ENCODE measurements at places on chromosomes 3 and 15.

DNA sequence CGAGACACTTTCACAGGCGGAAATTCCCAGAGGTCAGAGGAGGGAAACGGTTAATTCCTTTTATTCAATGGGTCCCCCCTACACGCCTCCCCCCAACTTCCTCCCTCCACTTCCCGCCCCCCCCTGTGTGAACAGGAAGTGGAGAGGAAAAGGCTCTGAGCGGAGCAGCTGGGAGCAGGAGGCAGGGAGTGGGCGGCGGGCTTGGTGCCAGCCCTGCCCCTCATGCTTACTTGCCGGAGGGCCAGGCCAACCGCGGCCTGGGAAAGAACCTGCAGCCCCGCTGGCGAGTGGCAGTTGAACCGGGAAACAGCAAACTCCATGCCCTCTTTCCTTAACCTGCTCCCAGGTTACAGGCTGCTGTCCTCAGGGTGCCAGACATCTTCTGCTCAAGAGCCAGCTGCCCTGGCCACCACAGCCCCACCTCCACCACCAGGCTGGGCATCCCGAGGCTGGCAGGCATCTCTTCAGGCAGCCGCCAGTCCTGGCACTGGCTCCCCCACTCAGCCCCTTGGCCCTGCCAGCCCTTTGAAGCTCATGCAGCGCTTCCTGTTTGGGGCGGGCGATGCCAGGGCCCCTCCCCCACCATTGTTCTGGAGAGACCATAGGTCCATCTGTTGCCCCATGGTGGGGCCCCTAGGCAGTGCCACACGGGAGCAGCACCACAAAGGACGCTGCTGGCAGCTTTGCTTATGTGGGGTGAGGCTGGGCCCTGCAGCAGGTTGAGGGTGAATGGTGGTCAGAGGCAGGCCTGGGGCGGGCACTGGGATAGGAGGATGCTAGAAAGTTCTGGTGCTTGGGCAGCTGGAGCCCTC, 12.9 kb downstream of the VPS18 start:
- peak; percentile 29 for DNase-seq

DNA sequence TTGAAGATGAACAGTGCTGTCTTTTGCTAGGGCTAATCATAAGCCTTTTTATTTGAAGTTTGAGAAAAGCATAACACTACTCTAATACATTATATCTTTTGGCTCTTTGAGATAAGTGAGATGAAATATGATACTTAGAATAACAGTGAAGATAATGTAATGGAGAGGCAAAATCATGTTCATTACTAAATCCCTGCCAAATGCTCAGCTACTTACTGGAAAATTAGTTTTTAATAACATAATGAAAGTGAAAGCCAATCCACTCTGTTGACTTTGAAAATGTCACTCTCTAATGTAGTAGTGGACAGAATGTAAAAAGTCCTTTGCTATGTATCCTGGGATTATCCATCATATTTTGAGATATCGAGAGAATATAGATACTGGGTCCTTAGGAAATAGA, 35.9 kb upstream of the MYH15 start:
- no peak for DNase-seq

GRCh38 chr15:37031198-37031597, 69.2 kb downstream of the MEIS2 start:
- DNase-seq = peak; percentile 56

GRCh38 chr15:73959012-73959581, 32.8 kb downstream of the LOXL1 start:
- peak; percentile 88 for DNase-seq

GRCh38 chr3:188046561-188047211, 107.3 kb upstream of the LPP start:
- peak; percentile 74 for DNase-seq

DNA sequence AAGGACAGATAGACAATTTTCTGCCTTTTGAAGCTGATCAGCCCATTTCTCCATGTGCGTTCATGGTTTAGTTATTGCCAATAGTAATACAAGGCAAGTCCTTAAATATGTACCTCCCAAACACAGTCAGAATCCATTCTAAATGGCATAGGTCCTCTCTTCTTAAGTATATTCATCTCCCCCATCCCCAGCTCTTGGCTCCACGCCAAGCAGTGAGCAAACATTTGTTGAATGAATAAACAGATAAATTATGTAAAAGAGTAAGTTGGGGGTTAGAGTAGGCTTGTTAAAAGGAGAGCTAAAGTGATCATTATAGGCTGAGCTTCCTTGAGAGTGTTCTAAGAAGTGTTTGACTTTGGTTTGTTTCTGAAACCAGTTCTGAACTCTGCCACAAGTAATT, 241.3 kb downstream of the ITPR1 start:
- DNase-seq = peak; percentile 77

DNA sequence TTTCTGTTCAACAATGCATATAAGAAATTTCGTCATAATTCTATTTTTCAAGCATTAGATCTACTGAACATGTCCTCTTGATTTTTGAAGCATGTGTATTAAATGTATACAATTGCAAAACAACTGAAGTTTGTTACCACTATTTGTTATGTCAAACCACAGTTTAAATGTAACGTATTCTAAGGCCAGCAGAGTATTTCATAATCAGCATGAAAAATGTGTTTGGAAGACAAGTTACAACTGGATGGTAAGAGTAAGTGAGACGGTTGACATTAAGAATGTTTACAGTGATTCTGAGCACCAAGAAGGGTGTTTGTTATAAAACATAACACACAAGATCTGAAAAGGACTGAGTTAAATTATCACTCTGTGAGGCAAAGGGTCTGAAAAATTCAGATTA, 738.4 kb downstream of the PLOD2 start:
- DNase-seq = no peak

DNA sequence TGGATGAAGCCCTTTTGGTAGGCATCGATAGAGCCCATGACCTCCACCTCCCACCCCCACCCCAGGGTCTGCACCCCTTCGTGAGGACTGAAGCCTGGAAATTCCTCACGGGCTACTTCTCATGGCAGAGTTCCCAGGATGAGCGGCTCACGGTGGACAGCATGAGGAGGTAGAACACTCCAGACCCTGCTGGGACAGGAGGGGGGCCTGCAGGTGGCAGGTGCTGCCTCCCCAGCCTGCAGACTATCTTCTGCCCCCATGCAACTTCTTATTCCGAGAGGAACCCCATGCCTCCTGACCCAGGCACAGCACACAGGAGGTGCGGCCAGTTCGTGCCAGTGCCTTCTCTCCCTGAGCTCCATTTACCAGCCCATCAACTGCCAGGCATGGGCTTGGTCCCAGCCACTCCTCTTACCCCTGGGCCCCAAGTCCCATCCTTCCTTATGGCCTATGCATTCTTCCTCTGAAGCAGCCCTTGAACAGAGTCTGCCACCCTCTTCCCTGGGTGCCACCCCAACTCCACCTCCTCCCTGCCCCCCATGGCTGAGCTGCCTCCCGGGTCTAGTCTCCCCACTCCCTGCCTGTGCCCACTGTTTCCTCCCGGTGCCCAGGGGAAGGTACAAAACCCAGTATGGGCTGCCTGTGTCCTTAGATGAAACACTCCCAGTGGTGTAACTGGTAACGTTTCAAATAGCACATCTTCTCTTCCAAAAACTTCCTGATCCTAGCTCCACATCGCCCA, 8.4 kb downstream of the TBC1D21 start:
- DNase-seq = no peak

- no peak for DNase-seq
Observed at GRCh38 chr3:117201901-117202774, 492.6 kb downstream of the TUSC7 start.

GRCh38 chr3:129278966-129279906, 566 bp downstream of the HMCES start:
- DNase-seq = peak; percentile 60

DNA sequence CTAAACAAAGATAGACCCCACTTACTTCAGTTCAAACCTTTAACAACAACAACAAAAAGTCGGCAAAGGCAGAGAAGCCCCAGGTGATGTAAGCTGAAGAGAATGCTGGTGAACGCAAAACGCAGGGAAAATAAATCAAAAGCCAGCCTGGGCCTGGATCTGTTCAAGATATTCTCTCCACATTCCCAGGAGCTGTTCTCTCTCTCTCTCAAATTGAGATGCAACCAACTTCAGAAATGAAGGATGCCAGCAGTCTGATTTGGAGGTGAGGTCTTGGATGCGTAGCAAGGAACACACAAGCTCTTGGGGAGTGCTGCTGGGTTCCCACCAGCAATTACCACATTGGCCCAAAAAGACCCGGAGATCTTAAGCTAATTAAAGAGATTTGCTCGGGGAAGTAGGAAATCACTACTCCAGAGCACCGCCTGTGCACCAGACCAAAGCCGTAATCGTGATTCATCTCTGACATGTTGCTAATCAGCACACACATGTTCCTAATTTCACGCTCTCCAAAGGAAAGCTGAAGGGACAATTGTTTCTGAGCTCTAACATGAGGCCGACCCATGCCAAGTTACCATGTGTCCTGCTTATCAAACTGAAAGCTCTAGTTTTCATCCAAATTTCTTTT, 37.1 kb downstream of the IL17RD start:
- DNase-seq = no peak

DNA sequence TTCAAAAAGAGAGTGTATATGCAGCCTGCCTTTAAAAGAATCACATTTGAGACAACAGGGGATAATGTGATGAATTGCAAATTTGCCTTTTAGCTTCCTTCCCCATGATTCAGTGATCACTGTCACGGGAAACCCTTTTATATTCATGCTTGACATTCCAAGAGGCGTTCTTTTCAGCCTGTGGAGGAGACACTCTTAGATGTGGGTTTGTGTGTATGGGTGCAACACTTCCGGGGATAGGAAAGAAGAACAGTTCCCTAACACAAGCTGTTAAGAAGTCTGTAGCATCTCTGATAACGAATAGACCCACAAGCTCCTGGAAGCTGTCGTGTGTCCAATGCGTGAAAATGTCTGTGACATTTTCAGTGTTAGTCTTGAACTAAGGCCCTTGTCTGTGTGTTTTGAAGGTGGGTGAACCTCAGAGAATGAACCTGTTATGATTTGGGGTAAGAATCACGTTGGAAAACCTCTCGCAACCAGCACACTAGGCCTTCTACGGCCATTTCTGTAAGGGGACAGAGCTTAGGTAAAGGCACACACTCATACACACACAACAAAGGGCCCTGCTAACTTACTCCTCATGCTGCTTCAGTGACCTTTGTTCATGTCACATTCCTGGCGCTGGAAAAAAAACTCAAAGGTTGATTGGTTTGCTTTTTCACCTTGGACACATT, 229.2 kb upstream of the ST8SIA2 start:
- no peak for DNase-seq

DNA sequence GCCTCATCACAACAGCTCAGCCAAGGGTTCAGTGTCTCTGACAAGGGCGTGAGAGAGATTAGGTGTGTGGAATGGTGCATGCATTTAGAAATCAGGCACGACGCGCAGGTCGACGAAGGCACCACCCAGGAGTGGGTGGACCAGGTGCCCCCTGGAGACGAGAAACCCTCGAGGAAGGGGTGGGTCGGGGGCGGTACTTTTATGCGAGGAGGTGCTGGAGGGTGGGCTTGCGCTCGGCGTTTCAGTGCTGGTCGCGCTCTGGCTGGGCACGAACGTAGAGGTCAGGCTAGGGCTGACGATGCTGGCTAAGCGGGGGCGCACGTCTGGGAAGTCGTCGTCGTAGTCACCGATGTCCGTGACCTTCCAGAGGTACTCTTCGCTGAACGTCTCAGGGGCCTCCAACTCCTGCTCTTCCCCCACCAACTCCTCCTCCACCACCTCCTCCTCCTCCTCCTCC, 393 bp downstream of the ERICH6 start:
- DNase-seq = peak; percentile 13

- no peak for DNase-seq
Observed at GRCh38 chr3:8328967-8329366, 172.7 kb upstream of the LMCD1 start.

- DNase-seq = no peak
Observed at GRCh38 chr15:85463976-85464375, 83.6 kb downstream of the AKAP13 start.

DNA sequence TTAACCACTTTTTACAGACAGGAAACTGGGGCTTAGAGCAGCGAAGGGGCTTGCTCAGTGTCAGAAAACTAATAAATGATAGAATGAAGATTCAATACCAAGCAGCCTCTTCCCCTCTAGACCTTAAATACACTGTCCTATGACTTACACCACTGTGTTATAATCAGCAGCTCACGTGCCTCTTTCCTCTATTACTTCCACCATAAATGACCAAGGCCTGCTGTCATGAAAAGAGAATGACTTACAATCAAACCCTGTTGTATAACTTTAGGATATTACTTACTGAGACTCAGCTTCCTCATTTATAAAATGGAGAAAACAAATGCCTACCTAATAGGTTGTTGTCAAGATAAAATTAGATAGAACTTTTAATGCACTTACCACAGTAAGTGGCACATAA, 11.6 kb downstream of the FMN1 start:
- no peak for DNase-seq

- DNase-seq = peak; percentile 14
Observed at GRCh38 chr3:127141921-127142730, 50.8 kb upstream of the PRR23E start.

- no peak for DNase-seq
Observed at GRCh38 chr3:78494851-78495250, 1272.9 kb downstream of the ROBO1 start.

- DNase-seq = no peak
Observed at GRCh38 chr3:34131091-34131490, 332.7 kb downstream of the PDCD6IP start.

GRCh38 chr3:77931255-77932009, 891.5 kb downstream of the ROBO2 start:
- no peak for DNase-seq

- peak; percentile 67 for DNase-seq
Observed at GRCh38 chr3:177777699-177778098, 580.4 kb upstream of the TBL1XR1 start.

- DNase-seq = no peak
Observed at GRCh38 chr3:114615523-114616085, 321.8 kb downstream of the TIGIT start.

DNA sequence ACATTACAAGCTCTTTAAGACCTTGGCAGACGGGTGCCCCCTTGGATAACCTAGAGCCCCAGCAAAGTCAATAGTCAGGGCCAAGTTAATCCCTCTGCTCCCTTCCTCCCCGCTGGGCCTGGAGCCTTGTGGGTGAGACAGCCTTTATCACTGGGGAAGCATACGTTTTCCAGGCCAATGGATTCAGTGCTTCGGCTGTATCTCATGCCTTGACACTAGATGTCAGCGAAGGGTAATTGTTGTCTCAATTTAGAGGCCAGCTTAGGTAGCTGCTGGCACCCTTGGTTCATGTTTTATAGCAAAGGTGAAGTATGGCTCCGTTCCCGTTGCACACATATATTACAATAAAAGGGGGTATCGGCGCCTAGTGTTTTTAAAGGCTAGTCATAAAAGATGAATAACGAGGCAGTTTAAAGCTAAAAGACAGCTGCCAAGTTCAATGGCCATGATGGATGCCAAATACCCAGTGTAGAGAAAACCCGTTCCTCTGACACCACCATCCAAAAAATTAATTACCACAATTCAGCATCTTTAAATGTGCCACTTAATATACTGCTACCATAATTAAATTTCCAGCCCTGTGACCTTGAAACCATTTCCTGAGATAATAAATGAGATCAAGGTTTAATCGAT, 52.3 kb upstream of the BNIP2 start:
- DNase-seq = peak; percentile 44

DNA sequence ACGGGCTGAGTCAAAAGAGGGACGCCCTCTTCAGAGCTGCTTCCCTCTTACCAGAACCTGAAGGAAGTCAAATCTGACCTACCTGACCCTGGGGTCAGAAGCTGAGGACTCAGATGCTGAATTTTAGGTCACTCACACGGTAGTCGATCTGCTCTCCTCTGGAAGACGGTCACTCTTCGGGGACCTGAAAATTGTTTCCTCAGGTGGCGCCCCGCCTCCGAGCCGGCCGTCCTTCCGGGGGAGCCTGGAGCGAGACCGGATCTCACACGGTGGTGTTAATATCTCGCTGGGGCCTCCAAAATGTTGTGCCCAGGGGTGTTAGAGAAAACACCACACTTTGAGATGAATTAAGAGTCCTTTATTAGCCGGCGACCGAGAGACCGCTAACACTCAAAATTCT, 737.2 kb downstream of the SI start:
- no peak for DNase-seq
